ENCODE measurements at places on chromosomes 6 and 20. TPM values are rescaled to one million over a fixed set of nuclear protein-coding genes. Genes with fewer than 3 reads are reported as not detected.

HLA-DRA gene
- total RNA-seq = 0.85 TPM

NR2E1 gene
- total RNA-seq = not detected

ARMH2 gene
- not detected for total RNA-seq

PSORS1C2 gene
- not detected for total RNA-seq

PTK6 gene
- total RNA-seq = under 0.01 TPM

FAM209B gene
- 0.36 TPM for total RNA-seq

SNAP25 gene
- total RNA-seq = 0.73 TPM

FGD2 gene
- total RNA-seq = not detected

TRAPPC3L gene
- not detected for total RNA-seq

CST7 gene
- total RNA-seq = not detected

UNC5CL gene
- total RNA-seq = 0.12 TPM

TP53TG5 gene
- total RNA-seq = not detected

LY86 gene
- not detected for total RNA-seq

HLA-DOA gene
- 0.65 TPM for total RNA-seq

RUNX2 gene
- total RNA-seq = 27.4 TPM

HLA-DMB gene
- total RNA-seq = 0.65 TPM

TAGAP gene
- not detected for total RNA-seq

TMEM200A gene
- total RNA-seq = 27.1 TPM

EYS gene
- total RNA-seq = under 0.01 TPM

CTAGE9 gene
- total RNA-seq = not detected

TNFRSF6B gene
- 8.0 TPM for total RNA-seq

IGF2R gene
- total RNA-seq = 95.2 TPM

RING1 gene
- total RNA-seq = 24.3 TPM

RSPO3 gene
- total RNA-seq = 13.6 TPM

CAPN11 gene
- not detected for total RNA-seq

KIF16B gene
- total RNA-seq = 14.0 TPM

VNN1 gene
- total RNA-seq = not detected

COL11A2 gene
- 0.65 TPM for total RNA-seq

WFDC12 gene
- not detected for total RNA-seq

ADGB gene
- not detected for total RNA-seq

BIRC7 gene
- total RNA-seq = not detected

BTBD9 gene
- 25.0 TPM for total RNA-seq

LEMD2 gene
- 61.5 TPM for total RNA-seq

DDR1 gene
- total RNA-seq = 13.8 TPM

TRIM40 gene
- not detected for total RNA-seq

TMEM170B gene
- total RNA-seq = 1.5 TPM

OXT gene
- total RNA-seq = not detected

SPATS1 gene
- total RNA-seq = not detected
